ENCODE measurements at places on chromosomes 12 and 14.

DNA sequence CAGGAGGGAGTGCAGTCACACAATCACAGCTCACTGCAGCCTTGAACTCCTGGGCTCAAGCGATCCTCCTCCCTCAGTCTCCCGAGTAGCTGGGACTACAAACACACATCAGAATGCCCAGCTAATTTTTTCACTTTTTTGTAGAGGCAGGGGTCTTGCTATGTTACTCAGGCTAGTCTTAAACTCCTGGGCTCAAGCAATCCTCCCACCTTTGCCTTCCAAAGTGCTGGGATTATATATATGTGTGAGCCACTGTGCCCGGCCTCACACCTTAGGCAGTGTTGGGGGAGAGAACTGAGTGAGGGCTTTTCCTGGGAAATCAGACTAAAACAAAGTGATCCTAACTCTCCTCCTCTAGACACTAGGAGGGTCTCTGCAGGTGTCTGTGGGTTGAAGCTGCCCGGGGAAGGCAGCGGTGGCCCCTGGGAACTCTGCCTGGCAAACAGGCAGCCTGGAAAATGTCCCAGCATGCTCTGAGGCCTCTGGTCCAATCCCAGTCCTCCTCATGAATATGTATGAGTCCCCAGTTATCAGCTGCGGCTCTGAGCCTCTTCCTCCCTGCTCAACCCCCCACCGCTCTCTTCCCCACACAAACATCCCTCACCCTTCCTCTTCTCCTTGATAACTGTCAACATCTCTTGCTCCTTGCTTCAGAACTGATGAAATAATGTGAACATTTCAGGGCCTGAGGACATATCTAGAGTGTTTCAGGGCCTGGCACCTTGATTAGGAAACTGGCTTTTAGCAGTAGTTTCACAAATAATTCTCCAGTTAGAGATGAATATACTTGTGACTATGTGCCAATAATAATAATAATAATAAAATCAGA lies 7.9 kb upstream of the NAA25 start:
- peak; percentile 56 for DNase-seq

DNA sequence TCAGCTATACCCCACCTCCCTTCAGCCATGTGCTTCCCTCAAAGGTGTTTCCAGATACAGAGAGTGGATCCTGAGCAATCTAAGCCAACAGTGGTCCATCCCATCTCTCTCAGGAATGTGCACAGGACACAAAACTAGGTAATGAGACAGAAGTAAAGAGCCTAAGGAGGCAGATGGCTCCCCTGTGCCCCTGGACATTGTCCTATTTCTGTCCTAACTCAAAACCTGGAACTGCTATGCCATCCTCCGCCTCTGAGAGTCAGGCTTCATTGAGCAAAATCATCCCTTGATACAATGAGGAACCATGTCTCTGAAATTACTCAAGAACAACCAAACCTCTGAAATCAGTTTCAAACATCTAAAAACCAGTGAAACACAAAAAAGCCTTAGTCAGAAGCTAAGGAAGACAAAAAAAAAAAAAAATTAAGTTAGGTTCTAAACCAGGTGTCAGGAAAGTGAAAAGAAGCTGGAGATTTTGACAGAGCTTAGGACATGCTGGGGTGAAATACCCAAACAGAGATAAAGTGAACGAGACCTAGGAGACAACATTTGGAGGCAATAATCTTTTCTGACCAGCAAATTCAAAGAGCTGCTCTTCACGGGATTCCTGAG lies 200.3 kb upstream of the PLEKHG7 start:
- no peak for DNase-seq

- DNase-seq, result no peak
Observed at GRCh38 chr14:23302290-23303225, at the start of gene PPP1R3E. Gene PPP1R3E, minus strand, starts transcription at chr14:23302859. Its CDS starts 283 bp downstream, at chr14:23302576.

GRCh38 chr12:49910331-49911212 lies 6.9 kb upstream of the FAIM2 start:
- DNase-seq, result peak; percentile 62

DNA sequence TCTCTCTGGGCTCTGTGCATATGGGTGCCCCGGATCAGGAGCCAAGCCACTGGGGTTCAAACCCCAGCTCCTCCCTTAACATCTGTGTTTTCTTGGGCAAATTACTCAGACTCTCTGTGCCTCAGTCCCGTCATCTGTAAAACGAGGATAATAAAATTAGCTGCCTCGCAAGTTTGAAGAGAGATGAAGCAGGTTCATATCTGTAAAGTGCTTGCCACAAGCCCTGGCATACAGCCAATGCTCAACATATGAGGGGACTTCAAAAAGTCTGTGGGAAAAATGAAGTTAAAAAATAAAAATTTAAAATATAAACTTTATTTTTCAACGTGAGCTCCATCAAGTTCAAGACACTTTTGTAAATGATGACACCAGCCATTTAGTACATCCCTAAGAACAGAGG lies 276.7 kb downstream of the FOXN3 start:
- no peak for DNase-seq

- DNase-seq, result no peak
Observed at GRCh38 chr14:61262082-61262481, 19.1 kb downstream of the TMEM30B start.

DNA sequence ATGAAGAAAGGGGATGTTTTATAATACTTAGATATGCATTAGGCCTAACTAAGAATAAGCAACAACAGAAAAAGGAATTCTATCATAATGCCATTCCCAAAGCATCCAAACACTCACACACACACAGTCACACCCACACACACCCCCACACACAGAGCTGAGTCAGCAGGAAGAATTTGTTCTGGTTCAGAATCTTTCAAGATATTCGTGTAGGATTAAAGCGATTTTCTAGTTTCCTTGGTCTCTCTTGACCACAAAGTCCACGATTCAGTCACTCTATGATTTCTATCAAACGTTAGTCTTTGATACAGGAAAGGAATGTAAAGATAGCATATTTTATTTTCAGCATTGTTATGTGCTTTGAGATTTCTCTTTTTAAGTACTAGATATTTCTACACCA lies 382.6 kb upstream of the DCN start:
- DNase-seq, result no peak

DNA sequence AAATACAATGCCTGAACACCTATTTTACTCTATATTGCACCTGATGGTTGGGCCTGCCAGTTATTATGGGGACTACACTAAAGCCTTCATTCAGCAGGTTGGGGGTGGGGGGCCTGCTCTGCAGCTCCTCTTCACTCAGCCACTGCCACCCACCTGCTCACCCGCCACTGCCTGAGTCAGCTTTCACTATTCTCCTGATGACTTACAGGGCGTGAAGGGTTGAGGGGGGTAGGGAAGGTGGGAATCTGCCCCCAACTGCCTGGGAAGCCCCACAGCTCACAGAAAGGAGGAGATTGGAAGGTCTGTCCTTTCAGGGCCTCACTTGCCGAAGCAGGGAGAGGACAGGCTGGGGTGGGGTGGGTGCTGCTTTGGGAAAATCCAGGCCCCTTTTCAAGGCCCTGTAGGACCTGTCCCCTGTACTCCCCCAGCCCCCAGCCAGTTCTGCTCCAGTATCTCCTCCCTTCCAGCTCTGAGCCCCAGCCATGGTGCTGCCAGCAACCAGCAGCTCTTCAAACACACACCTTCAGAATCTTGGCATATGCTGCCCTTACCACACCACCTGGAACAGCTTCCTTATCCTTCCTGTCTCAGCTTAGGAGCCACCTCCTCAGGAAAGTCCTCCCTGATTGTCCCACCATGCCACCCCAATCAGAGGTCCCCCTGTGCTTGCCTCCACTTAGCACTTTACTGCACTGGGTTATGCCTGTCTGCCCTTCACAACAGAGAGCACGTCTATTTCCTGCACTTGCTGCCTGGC lies 33.1 kb downstream of the IRF2BPL start:
- no peak for DNase-seq

- DNase-seq, result no peak
Observed at GRCh38 chr14:104051092-104051813, 34.2 kb upstream of the ASPG start.

DNA sequence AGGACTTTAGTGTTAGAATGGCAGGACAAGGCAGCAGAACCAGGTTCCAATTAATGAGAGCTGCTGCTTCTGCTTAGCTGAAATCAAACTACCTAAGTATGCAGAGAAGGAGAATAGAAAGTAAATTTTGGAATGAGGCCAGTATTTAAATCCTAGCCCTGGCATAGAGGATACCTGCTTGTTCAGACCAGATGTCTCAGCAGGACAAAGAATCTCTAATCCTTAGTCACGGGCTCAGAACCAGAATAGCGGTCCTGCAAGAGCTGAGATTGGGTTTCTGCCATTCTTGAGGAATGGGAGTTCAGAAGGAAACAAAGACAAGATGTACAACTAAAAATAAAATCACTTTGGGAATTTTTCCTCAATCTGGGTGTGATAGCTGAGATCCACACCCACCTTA lies 550.8 kb upstream of the TMEM132C start:
- no peak for DNase-seq

DNA sequence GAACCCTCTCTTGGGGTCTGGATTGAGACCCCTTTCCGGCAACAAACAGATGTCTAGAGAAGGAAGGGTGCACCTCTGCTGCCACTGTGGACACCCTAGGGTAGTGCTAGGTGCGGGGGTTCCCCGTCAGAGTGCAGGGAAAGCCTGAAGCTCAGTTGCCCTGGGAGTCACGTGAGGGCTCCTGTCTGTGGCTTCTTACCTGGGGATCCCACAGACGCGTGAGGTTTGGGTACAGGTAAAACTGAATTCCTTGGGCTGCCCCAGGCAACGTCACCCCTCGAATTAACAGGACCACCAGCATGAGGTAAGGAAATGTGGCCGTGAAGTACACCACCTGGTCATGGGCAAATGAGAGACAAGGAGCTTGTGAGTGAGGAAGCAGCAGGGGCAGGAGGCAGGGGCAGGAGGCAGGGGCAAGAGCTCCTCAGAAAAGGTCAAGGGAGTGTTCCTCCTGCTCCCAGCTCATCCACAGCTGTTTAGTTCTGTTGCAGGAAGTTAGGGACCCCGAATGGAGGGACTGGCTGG lies 21.0 kb upstream of the SLC6A12 start:
- DNase-seq, result no peak

DNA sequence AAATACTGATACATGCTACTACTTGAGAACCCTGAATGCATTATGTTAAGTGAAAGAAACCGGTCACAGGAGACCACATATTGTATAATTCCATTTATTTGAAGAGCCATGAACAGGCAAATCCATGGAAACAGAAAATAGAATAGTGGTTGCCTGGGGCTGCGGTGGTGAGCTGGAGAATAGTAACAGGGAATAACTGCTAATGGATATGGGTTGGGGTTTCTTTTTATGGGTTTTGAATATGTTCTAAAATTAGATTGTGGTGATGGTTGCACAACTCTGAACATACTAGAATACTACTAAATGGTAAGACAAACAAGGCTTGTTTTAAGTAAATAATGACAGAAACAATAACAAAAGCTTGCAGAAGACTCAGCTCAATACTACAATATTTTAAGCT lies 293.0 kb downstream of the BTG1 start:
- DNase-seq, result no peak

DNA sequence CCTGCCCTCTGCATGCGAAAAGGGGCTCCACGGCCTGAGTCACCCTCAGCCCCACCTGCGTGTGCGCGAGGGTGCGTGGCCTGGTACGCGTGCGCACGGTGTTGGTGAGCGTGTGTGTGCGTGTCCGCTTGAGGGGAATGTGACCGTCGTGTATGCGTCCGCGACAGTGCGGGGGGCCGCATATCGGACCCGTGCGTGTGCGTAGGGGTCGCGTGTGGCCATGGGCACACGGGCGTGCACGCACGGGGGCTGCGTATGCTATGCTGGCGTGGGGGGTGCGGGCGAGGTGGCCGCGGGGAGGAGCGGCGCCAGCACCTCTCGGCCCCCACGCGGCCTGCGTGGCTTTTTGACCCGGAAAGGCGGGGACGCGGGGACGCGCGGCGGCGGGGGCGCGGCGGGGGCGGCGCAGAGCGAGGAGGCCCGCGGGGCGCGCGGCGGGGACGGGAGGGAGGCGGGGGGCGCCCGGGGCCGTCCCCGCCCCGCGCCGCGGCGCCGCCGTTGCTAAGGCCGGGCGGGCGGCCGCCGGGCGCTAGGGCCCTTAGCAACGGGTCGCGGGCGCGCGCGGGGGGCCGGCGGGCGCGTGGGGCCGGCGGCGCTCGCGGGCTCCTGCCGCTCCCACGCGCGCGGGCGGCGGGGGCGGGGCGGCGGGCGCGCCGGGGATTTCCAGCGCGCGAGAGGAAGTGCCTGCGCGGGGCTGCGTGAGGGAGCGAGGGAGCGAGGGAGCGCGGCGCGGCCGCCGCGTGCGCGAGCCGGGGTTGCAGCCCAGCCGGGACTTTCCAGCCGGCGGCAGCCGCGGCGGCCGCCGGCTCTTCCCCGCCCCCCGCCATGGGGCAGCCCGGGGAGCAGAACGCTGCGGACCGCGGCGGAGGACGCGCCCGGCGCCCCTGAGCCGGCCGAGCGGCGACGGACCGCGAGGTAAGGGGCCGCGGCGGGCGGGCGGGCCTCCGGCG lies at the start of gene TRAF3:
Gene TRAF3, plus strand, starts transcription at position 689 of the 950 bp plus-strand sequence. CDS start 92,753 bp downstream, outside the sequence.
- DNase-seq, result peak; percentile 68

GRCh38 chr14:53851394-53852090 lies 105.1 kb downstream of the BMP4 start:
- no peak for DNase-seq

DNA sequence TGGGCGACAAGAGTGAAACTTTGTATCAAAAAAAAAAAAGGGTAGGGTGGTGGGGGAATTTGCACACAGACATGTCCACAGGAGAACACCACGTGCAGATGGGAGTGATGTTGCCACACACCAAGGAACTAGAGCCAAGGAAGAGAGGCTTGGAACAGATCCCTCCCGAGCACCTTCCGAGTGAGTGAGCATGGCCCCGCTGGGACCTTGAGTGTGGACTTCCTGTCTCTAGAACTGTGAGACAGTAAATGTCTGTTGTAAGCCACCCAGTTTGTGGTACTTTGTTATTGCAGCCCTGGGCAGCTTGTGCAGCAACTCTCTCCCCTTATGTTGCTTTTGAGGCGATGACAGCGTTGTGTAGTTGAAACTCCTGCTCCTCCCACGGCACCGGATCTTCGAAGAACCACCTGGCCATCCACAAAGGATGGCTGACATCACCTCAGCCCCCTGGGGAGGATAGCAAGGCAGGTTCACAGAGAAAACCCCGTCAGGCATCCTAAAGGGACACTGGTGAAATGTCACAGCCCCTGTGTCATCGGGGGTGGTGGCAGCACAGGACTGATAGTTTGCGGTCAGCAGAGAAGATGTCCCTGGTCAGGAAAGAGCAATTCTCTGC lies 54.7 kb upstream of the PLEKHG3 start:
- no peak for DNase-seq

DNA sequence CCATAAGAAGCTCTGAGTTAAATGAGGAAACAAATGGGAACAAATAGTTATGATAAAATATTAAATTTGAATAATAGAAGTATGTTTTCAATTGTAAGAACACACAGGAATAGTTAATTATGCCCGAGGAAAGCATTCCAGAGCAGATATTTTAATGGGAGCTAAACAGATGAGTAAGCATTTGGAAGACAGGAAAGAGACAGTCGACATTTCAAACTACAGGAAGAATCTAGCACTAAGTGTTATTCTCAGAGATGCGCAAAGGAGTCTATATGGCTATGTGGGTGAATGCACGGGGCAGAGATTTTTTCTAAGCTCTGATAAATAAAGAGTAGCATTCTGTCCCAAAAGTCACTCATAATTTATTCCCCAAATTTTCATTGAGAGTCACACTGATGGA lies 64.5 kb upstream of the SSTR1 start:
- no peak for DNase-seq

GRCh38 chr12:68450947-68451260 lies 118.7 kb upstream of the MDM1 start:
- no peak for DNase-seq

- DNase-seq, result no peak
Observed at GRCh38 chr12:83016991-83017390, 330.3 kb downstream of the TMTC2 start.

GRCh38 chr14:95235767-95236166 lies 78.4 kb upstream of the DICER1 start:
- no peak for DNase-seq
